ENCODE measurements at places on chromosomes 6 and 20.

DNA sequence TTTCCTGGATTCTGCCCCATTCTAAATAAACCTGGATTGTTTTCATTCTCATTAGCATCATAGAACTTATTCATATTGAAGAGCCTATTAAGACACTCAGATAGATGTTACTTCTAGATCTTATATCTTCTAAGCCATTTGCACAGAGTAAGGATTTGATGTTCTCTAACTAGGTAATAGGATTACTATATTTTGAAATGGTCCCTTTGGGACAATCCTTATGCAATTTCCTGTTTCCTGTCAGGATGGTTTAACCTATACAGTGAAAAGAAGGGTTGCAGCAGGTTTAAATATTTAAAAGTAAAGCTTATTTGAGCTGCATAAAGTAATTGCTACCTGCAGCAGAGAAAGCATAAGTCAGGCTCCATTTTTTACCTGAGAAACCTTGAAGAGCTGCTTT lies 860.1 kb downstream of the TFAP2A start:
- DNase-seq: no peak

DNA sequence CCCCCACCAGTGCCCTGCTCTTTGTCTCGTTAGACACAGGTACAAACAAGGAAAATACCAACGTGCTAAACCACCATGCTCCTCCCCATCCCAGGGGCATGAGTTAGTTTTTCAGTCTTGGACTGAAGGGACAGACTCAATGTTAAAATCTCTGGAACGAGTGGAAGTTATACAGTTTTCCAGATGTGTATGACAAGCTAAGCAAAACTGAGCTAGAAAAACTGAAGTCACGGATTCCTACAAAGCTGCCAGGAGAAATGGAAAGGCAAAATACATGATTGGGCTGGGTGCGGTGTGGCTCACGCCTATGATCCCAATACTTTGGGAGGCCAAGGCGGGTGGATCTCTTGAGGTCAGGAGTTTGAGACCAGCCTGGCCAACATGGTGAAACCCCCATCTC lies 34.3 kb upstream of the QKI start:
- DNase-seq: no peak

DNA sequence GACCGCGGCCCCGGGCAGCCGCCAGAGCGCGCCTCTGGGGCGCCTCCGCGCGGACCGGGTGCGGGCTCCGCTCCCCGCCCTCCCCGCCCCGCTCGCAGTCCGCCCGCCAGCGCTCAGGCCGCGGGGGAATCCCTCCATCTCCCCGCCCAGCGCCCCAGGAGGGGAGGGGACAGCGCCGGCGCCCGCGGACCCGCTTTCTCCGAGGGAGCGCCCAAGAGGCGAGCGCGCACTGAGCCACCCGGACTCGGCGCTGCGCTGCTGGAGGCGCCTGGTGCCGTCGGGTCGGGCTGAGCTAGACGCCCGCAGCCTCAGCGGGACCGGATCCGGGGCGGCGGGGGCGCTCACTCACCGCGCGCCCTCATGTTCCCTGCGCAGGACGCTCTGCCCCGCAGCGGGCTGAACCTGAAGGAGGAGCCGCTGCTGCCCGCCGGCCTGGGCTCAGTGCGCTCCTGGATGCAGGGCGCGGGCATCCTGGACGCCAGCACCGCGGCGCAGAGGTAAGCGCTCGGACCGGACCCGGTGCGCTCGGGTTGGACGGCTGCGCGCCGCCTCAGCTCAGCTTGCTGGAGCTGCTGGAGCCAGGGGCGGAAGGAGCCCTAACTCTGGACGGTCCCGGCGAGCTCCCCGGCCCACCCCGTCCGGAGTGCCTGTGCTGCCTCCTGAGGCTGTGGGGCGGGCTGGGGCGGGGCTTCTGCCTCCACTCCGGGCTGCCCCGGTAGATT lies 867 bp downstream of the EBF4 start:
- no peak for DNase-seq

- no peak for DNase-seq
These were observed 15.6 kb upstream of the SNRPB2 start for GRCh38 chr20:16714242-16714641.

GRCh38 chr6:135819665-135820064 lies 31.8 kb upstream of the PDE7B start:
- no peak for DNase-seq

DNA sequence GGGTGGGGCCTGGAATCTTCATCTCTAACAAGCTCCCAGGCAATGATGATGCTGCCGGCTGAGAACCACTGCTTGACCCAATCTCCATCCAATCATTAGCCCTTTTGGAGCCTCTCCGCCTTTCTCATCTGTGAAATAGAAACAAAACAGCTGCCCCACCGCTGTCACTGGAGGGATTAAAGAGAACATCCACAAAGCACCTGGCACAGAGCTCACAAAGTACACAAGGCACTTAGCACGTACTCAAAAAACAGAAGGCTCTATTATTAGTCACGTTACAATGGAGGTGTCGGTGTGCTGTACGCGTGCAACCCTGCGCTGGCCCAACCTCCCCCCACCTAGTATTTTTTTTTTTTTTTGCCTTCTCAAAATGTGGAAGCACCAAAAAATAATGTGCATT lies 213.5 kb upstream of the ARID1B start:
- DNase-seq: no peak

All from glomerular endothelial cell (primary cell).